ENCODE measurements at places on chromosomes 13 and 19.

DNA sequence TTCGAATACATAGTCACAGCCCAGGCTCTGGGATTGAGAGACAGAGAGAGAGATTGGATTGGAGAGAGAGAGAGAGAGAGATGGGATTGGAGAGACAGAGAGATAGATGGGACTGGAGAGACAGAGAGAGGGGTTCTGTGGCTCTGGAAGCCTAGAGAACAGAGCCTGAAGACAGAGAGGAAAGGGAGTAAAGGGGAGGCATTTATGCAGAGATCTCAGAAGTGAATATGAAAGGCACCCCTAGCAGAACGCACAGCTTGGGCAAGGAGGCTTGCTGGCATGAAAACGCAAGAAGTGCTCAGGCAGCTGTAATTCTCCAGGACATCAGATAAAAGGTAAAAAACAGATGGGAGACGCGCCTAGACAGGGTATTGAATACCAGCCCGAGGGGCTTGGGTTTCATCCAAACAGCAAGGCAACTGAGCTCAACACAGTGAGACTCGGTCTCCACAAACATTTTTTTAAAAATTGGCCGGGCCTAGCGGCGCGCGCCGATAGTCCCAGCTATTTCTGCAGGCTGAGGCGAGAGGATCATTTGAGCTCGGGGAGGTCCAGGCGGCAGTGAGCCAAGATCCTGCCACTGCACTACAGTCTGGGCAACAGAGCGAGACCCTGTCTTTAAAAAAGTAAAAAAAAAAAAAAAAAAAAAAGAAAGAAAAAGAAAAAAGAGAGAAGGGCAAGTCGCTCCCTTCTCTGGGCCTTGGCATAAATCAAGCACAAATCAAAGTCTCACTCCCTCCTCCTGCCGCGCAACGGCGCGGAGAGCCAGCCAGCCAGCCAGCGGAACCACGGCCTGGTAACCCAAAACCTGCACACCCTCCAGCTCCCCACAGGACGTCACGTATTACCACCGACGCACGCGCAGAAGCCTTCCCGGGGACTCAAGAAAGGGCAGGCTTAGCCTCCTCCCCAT lies 774 bp upstream of the PPP2R1A start:
- peak; percentile 96 for DNase-seq

GRCh38 chr19:38502410-38503076 lies 69.1 kb downstream of the RYR1 start:
- DNase-seq = no peak

DNA sequence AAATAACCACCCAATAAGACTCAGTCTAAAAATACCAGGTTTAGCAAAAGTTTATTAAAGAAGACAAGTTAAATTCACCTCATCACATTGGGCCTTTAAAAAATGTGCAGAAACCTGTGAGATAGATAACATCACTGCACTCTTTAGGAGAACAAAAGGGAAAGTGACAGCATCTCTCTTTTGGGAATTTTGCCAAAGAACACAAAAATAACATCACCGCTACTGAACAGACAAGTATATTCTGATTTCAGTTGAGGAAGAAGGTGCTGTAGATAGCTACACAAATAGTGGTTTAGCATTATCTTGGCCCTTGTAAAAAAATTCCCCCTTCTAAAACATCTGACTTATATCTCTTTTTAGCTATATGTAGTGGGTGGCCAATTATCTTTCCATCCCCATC lies 244.7 kb downstream of the VWA8 start:
- DNase-seq = no peak

- DNase-seq = peak; percentile 65
Observed at GRCh38 chr19:2475018-2475701, 767 bp upstream of the GADD45B start.

GRCh38 chr19:56356944-56357343 lies 36.4 kb downstream of the ZNF582 start:
- no peak for DNase-seq

DNA sequence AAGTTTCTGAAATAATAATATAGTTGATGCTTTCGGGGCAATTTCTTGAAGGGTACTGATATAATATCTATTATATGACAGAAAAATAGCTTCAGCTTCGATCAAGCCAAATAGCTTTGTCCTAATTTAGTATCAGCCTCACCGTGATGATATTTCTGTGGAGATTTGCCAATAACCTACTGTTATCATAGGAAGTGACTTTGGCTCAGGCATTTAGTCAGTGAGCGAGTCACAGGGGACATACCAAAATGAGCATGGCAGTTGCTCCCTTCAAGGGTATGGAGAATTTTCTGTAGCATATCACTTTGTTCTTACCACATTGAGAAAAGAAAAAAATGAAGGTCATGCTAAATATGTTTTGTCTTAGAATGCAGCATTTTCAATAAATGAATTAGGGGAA lies 767.6 kb upstream of the SLITRK1 start:
- no peak for DNase-seq
